NCI-H1436 (cell line): ENCODE measurements at places on chromosomes 16 and 17.
A peak's percentile ranks its signal among the peaks of the same experiment; 100 is the strongest.

- no peak for DNase-seq
Observed at GRCh38 chr17:64126918-64127317, 3.0 kb downstream of the ERN1 start.

DNA sequence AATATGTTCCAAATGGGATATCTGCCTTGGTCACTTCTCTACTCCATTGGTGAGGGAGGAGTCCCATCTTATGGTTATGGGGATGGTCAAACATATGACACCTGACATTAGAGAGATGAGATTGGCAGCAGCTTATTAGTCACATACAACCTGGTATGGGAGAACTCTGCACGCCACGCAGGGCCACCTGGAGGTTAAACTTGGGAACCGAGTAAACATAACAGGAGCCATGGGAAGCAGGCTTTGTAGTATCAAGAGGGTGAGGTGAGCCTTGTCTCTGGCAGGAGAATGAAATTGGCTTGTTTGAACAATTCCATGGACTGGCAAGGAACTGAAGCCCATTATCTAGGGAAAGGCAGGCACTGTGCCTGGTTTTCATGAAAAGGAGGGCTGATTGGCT is 238.7 kb upstream of the ELAC2 start:
- no peak for DNase-seq

GRCh38 chr16:88967830-88968588 is 9.0 kb downstream of the CBFA2T3 start:
- DNase-seq = no peak

- DNase-seq = no peak
Observed at GRCh38 chr17:81734405-81735263, 22.6 kb downstream of the SLC25A10 start.

DNA sequence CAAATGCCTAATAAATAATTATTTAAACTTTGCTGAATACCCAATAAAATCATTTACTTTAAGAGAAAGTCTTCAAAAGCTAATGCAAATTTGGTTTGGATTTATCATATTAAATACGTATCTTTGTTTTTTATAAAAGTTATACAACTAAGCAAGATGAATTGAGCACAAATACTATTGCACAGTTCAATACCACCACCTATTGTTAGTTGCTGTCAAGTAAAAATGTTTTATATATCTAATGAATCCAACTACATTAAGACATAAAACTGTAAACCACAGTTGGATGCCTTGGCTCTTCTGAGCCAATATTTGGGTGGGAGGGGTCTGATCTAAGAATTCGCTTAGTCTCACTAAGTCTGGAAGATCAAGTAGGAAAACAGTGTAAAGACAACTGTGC is 7.7 kb downstream of the FBXL20 start:
- no peak for DNase-seq

- DNase-seq = peak; percentile 63
Observed at GRCh38 chr17:69246726-69247375, 18.2 kb upstream of the ABCA10 start.

DNA sequence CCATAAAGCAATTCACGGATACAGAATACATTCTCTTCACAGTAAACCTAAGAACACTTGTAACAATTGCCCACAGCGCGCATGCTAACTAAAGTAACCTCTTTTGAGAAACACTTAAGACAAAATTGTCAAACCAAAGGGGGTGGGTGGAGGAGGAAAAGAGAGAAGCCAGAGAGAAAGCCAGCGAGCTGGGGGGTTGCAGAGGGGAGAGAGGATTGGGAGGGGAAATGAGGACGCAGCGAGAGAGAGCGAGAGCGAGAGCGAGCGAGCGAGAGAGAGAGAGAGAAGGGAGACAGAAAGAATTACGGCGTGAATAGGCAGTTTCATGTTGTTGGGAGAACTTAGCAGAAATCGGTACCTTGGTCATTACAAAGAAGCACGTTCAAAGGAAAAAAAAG is 1.6 kb upstream of the HOXB7 start:
- DNase-seq = peak; percentile 23

- no peak for DNase-seq
Observed at GRCh38 chr17:39699818-39700147, at the start of gene ERBB2. TSS of gene ERBB2 (plus strand) at chr17:39700064. CDS start at chr17:39700239, 175 bp downstream.

GRCh38 chr16:23863511-23864422 is 28.0 kb downstream of the PRKCB start:
- no peak for DNase-seq

GRCh38 chr16:29154676-29155121 is 169.8 kb downstream of the LAT start:
- DNase-seq = no peak

DNA sequence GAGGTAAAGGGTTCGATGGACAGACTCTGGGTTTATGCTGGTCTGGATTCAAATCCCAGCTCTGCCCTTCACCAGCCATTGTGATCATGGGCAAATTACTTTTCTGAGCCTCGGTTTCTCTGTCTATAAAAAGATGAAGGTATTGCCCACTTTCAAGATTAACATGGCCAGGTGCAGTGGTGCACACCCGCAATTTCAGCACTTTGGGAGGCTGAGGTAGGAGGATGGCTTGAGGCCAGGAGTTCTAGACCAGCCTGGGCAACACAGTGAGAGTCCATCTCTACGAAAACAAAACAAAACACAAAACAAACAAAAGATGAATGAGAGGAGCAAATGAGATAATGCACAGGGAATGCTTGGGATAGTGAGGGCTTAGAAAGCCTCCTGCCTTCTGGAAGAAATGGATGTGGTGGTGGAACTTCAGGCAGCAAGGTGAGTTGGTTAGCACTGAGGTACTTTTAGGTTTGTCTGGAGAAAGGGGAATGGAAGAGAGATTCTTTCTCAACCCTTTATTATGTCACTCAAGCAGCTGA is 8.5 kb downstream of the ADGRG3 start:
- no peak for DNase-seq

GRCh38 chr16:679814-680624 is at the start of gene STUB1:
TSS of gene STUB1 (plus strand) at chr16:680410. CDS start at chr16:680526, 116 bp downstream.
- DNase-seq = peak; percentile 88

DNA sequence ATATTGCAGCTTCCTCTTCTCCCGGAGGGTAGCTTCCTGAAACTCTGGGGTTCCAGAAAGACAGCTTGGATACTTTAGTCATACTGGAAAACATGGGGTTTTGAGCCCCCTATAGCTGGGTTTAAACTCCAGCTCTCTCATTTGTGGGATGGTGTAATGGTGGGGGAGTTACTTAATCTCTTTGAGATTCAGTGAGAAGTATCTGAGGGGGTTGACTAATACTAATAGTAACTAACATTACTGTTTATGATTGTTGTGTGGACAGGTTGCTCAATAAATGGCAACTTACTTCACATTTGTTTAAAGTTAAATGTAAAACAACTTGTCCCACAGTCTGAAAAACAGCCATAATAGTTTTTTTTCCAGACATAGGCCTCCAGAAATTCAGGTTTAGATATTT is 5.1 kb upstream of the SUZ12 start:
- DNase-seq = no peak

DNA sequence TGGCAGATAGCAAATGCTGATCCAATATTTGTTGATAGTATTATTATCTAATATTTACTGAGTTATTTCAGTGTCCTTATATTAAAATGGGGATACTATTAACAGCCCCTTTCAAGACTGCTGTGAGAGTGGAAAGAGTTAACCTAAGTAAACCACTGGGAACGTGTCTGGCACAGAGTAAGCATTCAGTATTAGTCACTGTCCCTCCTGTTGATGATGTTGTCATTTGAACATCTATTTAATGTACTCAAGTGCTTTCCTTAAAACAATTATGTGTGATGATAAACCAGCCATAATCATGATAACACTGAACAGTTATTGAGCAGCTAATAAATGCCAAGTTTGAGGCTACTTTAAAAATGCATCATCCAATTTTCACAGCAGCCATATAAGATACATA is 135.7 kb upstream of the XYLT1 start:
- DNase-seq = no peak

GRCh38 chr17:48814504-48814903 is 2.5 kb downstream of the TTLL6 start:
- DNase-seq = peak; percentile 60

- no peak for DNase-seq
Observed at GRCh38 chr16:27785307-27785678, 235.3 kb downstream of the KATNIP start.

- no peak for DNase-seq
Observed at GRCh38 chr17:45334701-45335677, 18.2 kb upstream of the MAP3K14 start.

- DNase-seq = no peak
Observed at GRCh38 chr17:58313815-58314705, 14.5 kb downstream of the TSPOAP1 start.

DNA sequence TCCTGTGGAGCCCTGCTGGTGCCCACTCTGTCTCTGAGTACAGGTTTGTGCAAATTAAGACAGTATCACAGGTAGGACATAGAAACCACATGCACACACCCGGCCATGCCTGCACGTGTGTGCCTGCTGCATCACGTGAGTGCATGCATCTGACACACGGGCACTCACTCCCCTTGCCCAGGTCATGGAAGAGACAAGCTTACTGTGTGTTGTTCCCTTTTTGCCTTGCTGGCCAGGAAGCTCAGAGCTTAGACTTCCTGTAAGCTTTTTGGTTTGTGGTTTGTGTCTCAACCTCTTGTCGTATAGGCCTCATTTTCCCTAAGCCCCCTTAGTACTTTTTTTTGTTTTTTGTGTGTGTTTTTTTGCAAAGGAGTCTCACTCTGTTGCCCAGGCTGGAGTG is 25.0 kb downstream of the ZNF469 start:
- no peak for DNase-seq

- DNase-seq = no peak
Observed at GRCh38 chr16:70805787-70806186, 4.8 kb upstream of the VAC14 start.

DNA sequence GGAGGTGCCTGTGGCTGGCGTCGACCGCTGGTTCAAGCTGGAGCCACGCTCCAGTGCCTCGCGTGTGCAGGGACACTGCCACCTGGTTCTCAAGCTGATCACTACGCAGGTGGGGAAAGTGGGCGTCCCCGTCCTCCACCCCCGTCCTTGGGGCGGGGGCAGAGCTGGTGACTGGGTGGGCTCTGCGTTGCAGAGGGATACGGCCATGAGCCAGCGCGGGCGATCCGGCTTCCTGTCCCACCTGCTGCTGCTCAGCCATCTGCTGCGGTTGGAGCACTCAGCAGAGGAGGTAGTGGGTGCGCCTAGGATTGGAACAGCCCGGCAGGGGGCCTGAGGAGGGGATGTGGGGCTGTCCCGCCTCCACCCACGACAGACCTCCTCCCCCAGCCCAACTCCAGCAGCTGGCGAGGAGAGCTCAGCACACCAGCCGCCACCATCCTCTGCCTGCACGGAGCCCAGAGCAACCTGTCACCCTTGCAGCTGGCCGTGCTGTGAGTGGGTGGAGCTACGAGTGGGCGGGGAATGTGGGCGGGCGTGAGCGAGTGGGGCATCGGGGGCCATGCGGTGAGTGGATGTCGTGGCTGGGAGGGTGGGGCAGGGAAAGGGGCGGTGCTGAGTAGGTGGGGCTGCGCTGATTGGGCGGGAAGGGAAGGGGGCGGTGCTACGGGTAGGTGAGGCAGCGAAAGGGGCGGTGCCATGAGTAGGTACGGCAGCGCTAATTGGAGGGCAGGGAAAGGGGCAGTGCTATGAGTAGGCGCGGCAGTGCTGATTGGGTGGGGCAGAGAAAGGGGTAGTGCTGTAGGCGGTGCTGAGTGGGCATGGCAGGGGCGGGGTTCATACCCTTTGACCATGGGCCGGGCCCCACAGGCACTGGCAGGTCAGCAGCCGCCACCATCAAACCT is 8.9 kb downstream of the TSR3 start:
- DNase-seq = peak; percentile 97

- DNase-seq = no peak
Observed at GRCh38 chr17:54906683-54907082, 6.0 kb downstream of the TOM1L1 start.

DNA sequence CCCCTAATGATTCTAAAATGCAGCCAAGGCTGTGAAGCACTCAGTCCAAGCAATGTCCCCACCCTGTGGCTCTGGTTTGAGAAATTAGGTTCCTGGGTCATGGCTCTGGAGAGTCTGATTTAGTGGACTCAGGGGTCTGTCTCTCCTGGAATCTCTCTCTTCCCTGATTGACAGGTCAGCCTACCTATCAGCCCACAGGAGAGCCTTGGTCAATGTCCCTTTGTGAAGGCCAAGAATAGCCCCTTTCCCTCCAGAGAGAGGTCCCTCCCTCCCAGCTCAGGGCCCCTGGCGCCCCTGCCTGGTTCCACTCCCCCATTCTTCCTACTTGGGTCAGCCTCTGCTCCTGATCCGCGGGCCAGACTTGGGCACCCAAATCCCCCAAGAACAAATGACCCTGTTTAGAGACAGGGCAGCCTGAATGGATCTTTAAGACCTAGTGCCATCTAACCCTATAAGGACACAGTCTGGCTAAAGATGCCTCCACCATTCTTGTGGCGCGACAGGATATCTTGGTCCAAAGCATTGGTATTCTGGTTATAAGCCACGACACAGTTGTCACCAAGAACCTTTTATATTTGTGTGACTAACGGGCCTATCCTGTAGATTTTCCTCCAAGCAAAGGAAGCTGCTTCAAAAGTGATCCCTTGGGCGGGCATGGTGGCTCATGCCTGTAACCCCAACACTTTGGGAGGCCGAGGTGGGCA is 38.3 kb upstream of the PRSS54 start:
- DNase-seq = no peak

- no peak for DNase-seq
Observed at GRCh38 chr17:1398931-1399678, 917 bp downstream of the YWHAE start.

DNA sequence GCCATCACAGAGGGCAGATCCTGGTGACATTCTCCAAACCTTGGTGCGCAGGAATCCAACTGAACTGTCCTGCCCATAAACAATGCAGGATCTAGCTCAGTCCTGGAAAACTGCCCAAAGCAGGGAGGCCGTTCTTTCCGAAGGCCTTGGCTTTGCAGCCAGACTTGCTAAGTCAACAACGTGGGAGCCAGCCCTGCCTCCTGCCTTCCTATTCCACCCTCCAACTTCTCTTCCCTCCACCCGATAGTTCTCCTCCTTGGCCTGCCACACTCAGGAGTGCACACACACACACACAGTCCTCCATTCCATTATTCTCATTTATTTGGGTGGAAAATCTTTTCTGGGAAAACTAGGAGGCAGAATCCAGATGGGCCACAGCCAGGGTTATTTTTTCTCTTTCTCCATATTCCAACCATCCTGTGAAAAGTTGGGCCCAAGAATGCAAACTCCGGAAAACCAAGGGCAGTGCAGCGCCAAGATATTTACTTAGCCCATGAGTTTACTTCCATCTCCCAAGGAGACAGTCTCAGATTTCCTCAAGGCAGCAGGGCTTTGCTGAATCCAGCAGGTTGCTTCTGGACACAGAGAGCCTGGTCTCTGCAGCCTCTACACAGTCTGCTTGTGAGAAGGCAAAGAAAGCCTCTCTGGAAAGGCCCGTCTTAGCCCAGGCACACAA is 15.8 kb downstream of the COPRS start:
- DNase-seq = no peak
